ENCODE measurements at places on chromosomes 4 and X.

DNA sequence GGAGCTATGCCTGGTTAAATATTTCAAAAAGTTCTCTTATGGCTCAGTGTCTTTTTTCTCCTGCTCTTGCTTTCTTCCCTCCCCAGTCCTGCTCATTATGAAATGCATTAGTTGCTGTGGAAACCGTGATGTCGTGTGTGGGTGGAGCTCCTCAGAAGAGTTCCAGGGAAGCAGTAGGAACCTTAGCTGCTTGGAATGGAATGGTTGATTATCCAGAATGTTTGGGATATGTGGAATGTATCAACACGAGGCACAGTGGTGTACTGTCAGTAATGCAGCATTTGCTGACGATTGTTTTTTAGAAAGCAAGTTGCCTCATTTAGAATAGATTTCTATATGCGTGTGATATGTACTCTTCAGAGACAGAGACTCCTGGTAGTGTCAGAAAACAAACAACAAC is 333.2 kb downstream of the ARHGAP10 start:
- no peak for DNase-seq

GRCh38 chr4:101791182-101791558 is 640 bp downstream of the BANK1 start:
- no peak for DNase-seq

- no peak for DNase-seq
These were observed 10.5 kb downstream of the ABLIM2 start for GRCh38 chr4:8148159-8148558.

- no peak for DNase-seq
These were observed 137.2 kb upstream of the ESX1 start for GRCh38 chrX:104391906-104392305.

DNA sequence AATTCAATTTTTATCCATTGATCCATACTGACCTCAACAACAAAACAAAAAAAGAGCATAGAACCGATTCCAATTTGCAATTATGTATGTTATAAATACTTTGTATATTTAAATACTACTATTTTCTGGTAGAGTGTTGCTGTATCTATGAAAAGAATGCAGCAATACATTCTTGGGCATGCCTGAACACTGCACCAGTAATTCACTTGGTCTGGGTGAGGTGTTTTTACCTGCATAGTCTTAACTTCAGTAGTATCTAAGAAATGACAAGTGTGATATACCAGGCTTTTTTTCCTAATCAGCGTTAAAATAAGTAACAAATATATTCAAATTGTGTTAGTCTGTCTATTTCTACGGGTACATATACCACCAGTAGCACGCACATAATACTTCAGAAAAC is 120.2 kb downstream of the KLHL13 start:
- no peak for DNase-seq

DNA sequence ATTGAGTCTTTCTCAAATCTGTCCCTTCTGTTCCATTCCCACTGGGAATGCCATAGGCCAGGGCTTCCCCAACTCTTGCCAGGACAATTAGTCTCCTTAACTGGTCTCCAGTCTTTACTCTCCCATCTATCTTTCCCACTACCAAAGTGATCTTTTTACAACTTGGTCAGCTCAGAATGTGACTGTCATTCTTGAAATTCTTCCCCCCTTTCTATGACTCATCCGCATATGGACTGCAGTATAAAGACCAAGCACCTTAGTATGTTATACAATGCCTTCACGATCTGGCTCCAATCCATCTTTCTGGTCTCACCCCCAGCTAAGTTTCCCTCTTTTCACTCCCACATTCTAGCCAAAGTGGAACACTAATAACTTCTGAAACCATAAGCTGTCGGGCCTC is 383.8 kb downstream of the OPHN1 start:
- DNase-seq = no peak

GRCh38 chrX:63747331-63747730 is 37.7 kb downstream of the ARHGEF9 start:
- no peak for DNase-seq

- no peak for DNase-seq
These were observed 8.1 kb upstream of the TIMP1 start for GRCh38 chrX:47574076-47574546.

- no peak for DNase-seq
These were observed 52.8 kb downstream of the FHDC1 start for GRCh38 chr4:152988721-152989553.

DNA sequence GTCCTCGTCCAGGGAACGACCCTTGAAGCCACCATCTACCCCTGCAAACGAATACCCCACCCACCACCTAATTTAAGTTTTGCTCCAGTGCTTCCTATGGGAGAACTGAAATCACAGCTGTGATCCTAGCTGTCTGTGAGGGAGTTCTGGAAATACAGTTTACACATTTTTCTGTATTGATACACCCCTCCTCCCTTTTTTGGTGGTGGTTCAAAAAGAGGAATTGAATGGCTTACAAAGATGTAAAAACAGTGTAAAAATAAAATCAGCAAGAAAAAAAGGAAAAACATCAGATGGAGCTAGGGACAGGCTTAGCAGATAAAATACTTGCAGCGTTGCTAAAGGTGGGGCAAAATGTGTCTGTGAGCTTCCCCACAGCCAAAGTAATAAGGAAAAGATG is 86.6 kb downstream of the SORCS2 start:
- no peak for DNase-seq

DNA sequence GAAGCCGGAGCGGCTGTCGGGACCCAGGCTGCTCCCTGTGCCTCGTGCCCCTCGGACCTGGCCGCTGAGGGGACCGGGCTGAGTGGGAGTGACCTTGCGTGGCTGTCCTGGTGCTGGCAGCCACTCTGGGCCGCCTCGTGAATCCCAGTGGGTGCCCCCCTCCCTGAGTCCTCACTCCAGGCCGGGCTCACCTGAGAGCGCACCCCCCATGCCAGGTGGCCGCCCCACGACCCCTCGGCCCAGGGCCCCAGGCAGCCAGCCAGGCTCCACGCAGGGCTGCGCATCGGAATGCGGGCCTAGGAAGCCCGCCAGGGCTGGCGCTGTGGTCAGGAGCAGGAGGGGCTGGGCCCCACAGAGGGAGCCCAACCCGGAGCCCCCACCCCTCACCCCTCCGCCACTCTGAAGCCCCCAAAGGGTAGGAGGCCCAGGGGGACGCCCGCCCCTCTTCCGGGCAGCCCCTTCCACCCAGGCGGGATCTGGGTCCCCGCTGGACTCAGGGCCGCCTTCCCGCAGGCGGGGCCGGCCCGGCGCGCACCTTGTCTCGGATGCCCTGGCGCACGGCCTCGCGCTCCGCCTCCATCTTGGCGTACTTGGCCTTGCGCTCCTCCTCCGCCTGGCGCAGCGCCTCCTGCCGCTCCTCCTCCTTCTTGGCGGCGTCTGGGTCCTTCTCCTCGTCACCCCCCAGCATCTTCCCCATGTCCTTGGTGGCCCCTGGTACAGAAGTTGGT is 33.9 kb downstream of the CPLX1 start:
- DNase-seq = no peak

- DNase-seq = no peak
These were observed 42.7 kb downstream of the LONRF3 start for GRCh38 chrX:119017077-119017476.

DNA sequence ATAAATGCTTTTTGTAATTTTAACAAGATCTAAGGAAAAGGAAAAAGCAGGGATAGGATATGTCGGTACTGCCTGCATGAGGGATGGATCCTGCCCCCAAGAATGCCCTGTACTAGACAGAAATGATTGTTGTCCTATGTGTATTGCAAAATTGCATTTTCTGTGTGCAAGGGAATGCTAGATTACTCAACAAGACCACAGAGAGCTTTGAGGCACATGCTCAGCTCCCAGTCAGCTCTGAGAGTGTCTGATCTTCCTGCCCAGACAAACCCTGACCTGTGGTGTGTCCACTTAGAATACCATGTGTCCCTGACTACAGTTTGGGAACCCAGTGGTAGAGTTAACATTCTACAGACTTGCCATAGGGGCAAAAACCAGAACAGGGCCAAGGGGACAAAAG is 129.2 kb upstream of the PAK3 start:
- DNase-seq = no peak

GRCh38 chrX:120428309-120428708 is 40.8 kb downstream of the LAMP2 start:
- no peak for DNase-seq

- DNase-seq = no peak
These were observed 154.9 kb downstream of the ASB9 start for GRCh38 chrX:15114743-15115566.

GRCh38 chr4:172352356-172352755 is 539.2 kb downstream of the GALNTL6 start:
- DNase-seq = no peak

DNA sequence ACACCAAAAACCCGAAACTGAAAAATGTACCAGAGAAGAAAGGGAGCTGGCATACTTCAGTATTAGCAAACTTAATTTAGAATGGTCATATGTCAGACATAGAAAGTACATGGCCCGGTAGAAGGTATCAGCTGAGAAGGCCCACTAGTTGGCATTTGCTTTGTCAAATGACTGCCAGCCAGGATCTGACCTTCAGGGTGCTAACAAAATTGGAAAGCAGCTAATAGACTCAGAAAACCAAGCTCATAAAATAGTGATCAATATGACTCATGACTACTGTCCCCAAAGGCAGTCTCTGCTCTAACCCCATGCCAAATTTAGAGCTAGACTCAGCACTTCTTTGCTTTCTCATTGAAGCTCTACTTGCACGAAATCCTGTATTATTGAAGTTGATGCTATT is 342.7 kb downstream of the PDGFC start:
- no peak for DNase-seq

- no peak for DNase-seq
These were observed 2.6 kb upstream of the AMMECR1 start for GRCh38 chrX:110320381-110320987.

DNA sequence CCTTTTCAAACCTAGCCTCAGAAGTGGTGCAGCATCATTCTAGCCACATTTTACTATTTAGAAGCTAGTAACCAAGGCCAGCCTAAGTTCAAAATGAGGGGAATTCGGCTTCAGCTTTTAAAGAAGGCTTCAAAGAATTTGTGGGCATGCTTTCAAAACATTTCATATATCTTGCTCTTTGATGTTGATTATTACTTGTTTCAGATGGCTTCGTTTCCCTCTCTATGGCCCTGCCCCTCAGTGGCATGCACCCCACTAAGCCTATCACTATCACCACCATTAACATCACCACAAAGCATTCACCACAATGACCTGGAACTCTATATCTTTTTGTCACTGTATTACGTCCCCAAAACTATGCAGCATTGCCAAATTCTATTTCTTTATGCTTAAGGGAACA is 51.2 kb upstream of the FAM47B start:
- DNase-seq = no peak

GRCh38 chrX:134883137-134883700 is 107.6 kb upstream of the SMIM10 start:
- DNase-seq = no peak

- DNase-seq = no peak
These were observed 461 bp upstream of the SLC9A6 start for GRCh38 chrX:135984791-135985156.

GRCh38 chrX:1391707-1392375 is at the start of gene SLC25A6:
Gene SLC25A6 (minus strand): TSS chrX:1392113. CDS start chrX:1392009, 104 bp downstream.
- peak; percentile 99 for DNase-seq

DNA sequence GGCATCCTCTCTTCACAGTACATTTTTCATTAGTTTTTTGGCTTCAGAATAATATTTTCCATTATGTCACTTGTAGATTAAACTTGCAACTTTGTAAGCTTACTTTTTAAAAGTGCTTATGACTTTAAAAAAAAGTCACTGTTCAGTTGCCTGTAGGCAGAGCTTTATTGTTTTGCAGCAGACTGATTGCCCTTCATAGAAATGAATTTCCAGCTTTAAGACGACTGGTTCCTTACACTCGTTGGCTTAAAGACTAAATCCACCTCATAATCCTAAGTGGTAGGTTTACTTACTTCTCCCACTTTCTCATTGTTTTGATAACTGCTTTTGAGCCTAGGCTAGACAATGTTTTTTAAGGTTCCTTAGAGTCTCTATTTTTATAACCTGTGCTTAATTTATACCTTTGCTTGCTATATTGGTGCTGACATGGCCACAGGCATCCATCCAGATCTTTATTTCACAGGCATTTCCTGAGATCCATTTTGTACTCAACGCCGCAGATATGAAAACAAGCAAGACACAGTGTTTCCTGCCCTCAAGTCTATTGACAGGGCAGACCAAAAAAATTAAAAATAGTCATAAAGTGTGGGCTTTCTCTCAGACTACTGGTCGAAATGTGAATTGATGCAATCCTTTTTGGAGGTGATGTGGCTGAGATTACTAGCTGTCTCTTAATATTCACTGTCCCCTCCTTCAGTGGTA is 12.6 kb upstream of the IL13RA2 start:
- no peak for DNase-seq

DNA sequence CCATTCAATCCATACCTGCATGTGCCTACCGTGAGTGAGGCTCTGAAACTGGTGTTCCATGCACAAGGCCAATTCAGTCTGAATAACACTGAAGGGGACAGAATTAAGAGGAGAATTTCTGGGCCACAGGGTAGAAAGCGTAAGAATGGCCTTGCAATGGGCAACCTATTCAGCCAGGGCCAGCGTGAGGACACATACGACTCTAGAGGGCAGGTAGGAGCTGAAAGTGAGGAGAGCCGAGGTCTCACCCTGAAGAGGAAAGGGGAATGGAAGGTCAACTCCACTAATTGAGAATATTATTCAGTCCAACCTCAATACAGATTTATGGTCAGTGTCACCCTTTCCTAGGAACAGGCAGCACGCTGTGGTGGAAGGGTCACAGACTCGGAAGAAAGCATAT is 202.2 kb downstream of the TRIML1 start:
- no peak for DNase-seq

DNA sequence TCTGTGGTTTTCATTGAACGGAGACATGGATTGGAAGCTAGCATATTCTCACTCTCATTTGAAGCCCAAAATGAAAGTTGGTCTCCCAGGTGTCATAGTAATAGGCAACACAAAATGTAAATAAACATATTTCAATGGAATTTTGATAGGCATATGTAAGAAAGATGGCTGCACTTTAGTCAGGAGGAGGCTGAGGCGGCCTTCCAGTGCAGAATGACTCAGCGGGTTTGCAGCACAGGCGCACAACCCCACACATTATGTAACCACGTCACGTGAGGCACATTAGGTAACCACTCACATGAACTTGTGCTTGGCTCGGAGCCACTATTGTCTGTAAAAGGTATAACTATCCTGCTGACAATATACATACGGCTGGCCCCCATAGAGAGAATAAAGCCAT is 381.7 kb downstream of the GPAT3 start:
- DNase-seq = no peak

DNA sequence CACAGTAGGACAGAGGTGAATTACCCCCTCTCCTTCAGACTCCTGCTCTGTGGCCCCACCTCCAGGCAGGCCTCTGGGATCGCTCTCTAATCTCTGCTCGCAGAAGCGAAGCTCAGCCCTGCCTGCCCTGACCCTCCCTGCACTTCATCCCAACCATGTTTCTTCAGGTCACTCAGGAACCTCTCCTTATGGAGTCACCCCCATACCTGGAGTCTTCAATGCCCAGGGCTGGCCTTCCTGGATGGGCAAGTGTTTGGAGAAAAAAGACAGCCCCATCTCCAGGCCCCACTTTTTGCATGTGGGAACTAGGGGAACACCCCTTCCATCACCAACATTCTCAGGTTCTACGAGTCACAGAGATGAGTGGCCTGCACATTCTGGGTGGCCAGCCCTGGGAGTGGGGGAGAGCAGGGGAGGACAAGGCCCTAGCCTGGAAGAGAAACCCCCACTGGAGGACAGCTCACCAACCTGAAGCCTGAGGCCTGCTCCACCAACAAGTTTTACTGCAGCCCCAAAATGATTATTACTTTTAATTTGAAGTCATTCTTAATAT is 90.8 kb downstream of the PPP2R2C start:
- DNase-seq = no peak

Measured in stimulated activated CD8-positive, alpha-beta memory T cell treated with anti-CD3 and anti-CD28 coated beads, Interleukin-2, amount 100 ng/mL, for 1 hour (primary cell).